ENCODE measurements at places on chromosomes 5 and 9. TPM values are rescaled to one million over a fixed set of nuclear protein-coding genes. Genes with fewer than 3 reads are reported as not detected.

The SPATA9 gene
- 1.3 TPM for total RNA-seq

DNA sequence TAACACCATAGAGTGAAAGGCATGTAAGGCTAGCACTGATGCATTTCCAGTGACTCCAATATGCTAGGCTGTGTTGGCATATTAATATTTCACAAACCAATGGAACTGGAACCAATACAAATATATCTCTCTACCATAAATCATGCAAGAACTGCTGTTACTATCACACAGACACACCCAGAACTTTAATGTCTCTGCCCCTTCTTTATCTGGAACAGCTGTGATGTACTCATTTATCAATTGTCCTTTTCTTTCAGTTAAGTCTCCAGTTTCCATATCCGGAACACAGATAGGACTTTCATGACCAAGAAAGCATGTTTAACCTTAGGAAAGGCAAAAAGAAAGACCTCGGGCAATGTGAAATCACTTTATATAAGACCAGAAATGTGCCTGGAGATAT lies 70.3 kb downstream of the SPTLC1 start:
- H3K4me3 ChIP-seq, result no peak overlapping the region
- H3K4me1 ChIP-seq, result peaks cover 19% of the 10 kb centered on the region
- H3K27ac ChIP-seq, result no peak overlapping the region
- H3K36me3 ChIP-seq, result no peaks in the 10 kb centered on the region
- DNase-seq, result no peak

The DDX4 gene
- total RNA-seq, result not detected

DNA sequence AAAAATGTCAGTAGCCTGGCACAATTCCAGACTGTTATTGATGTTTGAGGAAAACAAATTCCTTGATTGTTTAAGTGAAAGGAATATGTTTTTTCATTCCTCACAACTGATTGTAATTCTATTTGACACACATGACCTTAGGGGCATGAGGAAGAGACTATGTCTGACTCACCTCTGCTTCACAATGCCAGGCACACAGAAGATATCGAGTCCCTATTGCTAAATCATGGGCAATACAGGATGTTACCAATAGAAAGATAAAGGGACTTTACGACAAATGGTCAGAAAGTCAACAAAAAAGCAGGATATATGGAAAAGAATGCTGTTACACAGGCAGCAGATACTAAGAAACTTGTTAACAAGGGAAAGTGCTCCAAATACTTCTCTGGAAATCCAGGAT lies 1903.5 kb downstream of the EFNA5 start:
- H3K36me3 ChIP-seq, result no peaks in the 10 kb centered on the region
- DNase-seq, result no peak
- no peaks in the 10 kb centered on the region for H3K27me3 ChIP-seq
- no peak overlapping the region for H3K4me3 ChIP-seq
- no peaks in the 10 kb centered on the region for H3K4me1 ChIP-seq
- no peak overlapping the region for H3K27ac ChIP-seq

The TEX48 gene
- total RNA-seq, result not detected

- no peak for DNase-seq
- no peak overlapping the region for H3K4me3 ChIP-seq
- H3K4me1 ChIP-seq, result no peaks in the 10 kb centered on the region
- H3K27me3 ChIP-seq, result no peaks in the 10 kb centered on the region
These were observed 5.9 kb upstream of the SPOUT1 start for GRCh38 chr9:128835246-128836210.

The ZNG1C gene
- total RNA-seq, result 18.3 TPM
